ENCODE measurements at places on chromosomes 5 and 9. TPM values are rescaled to one million over a fixed set of nuclear protein-coding genes. Genes with fewer than 3 reads are reported as not detected.

Gene PCA3
- not detected for total RNA-seq

Gene CEP72
- total RNA-seq, result 5.3 TPM

Gene KCNV2
- not detected for total RNA-seq

Gene CARTPT
- not detected for total RNA-seq

Gene ZFP2
- total RNA-seq, result 1.5 TPM

Gene FOXD4L6
- not detected for total RNA-seq

Gene UGT3A2
- total RNA-seq, result not detected

Gene IL3
- total RNA-seq, result not detected
